Activated T-helper 1 cell treated with anti-CD3 and anti-CD28 coated beads, Interleukin-12 subunit alpha, Interleukin-12 subunit beta, Interleukin-2, Interleukin-4 antibody, amounts not matched to agents 30 ng/mL and 10 ng/mL and 1 ng/mL, durations not matched to agents 14 hours and 24 hours and 36 hours (primary cell): ENCODE measurements at places on chromosomes 2 and 18. TPM values are rescaled to one million over a fixed set of nuclear protein-coding genes. Genes with fewer than 3 reads are reported as not detected.

Gene ERICH2
- not detected in 2 replicates for total RNA-seq

Gene SERPINB5
- total RNA-seq, result not detected in 2 replicates

Gene LRRTM1
- not detected in 2 replicates for total RNA-seq

Gene UGT1A10
- total RNA-seq, result not detected in 2 replicates

Gene STAT4
- 57.4 and 62.1 TPM in 2 replicates for total RNA-seq

Gene R3HDM1
- 63.0 and 64.0 TPM in 2 replicates for total RNA-seq

Gene VAMP5
- total RNA-seq, result 31.7 and 40.0 TPM in 2 replicates

- DNase-seq, result peak; percentile 3
Observed at GRCh38 chr2:159285929-159286708, at the start of gene WDSUB1. Gene WDSUB1 (minus strand): TSS chr2:159286703. CDS start chr2:159283069, 3,634 bp downstream.

DNA sequence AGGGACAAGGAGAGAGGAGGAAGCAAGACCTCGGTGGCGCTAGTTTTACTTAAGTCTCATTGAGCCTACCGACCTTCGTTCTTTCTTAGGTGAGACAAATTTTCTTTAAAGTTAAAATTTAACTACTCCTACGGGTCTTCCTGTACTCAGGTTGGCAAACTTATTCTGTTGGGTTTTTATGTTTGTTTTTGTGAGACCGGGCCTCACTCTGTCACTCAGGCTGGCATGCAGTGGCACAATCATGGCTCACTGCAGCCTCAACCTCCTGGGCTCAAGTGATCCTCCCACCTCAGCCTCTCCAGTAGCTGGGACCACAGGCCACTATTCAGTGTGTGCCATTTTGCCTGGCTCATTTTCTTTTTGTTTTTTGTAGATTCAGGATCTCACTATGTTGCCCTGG lies 189.0 kb downstream of the TNS1 start:
- no peak for DNase-seq

GRCh38 chr2:37934591-37935513 lies 9.8 kb downstream of the RMDN2 start:
- DNase-seq, result no peak

DNA sequence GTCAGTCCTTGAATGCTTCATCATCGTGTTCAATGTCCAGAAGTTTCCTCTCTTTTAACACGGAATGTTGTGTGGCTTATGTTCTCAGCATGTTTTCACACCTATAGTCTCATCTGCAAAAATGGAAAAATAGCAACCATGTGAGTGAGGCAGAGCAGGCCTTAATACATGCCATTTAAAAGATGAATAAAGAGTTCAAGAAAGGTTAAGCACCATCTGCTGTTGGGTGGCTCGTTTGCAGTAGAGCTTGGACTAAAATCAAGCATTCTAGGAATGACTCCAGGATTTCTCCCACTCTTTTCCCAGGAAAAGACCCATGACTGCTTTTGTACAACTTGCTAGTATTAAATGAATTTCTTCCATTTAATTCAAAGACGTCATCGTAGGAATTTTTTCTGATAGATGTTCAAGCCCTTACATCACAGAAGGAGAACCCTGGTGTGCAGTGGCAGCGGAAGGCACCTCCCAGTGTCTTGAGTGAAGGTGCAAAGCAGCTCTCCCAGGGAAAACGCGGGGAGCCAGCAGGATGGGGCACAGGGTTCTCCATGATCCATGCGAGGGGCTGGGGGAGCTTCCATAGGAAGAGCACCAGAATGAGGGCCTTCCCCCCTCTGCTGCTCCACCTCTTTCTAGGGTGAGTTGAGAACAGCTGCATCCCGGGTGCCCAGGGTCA lies 9.6 kb downstream of the DCDC2C start:
- no peak for DNase-seq

GRCh38 chr2:236120141-236120601 lies 48.0 kb downstream of the GBX2 start:
- no peak for DNase-seq

DNA sequence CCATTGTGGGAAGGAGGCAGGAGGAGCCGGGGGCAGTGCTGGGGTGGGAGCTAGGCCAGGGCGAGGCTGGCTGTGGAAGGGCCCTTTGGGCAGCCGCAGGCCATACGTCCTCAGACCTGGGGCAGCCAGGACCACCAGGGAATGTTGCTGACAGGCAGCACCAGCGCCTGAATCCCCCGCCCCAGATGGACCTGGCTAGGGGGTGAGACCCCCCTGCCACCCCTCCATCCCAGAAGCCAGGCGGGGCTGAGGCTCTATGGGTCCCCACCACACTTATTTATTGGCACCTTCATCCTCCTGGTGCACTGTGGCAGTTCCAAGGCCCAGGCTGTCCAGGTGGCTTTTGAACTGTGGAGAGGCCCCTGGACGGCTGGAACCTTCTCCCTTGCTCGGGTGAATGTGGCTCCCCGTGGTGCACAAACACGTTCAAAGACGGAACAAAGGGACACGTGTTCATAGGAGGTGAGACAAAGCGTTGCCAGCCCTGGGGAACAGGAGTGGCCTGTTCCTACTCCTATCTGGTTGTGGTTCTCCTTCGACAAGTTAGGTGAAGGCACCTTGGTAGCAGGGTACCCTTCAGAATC lies 35.1 kb downstream of the RAMP1 start:
- no peak for DNase-seq

DNA sequence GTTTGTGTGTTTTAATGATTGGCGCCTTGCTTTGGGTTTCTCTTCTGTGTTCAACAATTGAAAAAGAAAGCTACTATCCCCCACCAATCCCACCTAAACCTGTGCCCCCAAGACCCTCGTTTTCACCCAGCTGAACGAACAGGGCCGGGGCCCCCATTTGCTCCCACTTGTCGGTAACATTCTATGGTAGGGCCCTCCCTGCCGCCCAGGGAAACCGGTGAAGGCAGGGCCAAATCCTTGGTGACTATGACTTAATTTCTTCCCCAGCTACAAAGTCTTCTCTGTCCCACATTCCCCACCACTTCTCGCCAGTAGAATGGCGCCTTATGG lies 598 bp upstream of the SNRNP200 start:
- no peak for DNase-seq

DNA sequence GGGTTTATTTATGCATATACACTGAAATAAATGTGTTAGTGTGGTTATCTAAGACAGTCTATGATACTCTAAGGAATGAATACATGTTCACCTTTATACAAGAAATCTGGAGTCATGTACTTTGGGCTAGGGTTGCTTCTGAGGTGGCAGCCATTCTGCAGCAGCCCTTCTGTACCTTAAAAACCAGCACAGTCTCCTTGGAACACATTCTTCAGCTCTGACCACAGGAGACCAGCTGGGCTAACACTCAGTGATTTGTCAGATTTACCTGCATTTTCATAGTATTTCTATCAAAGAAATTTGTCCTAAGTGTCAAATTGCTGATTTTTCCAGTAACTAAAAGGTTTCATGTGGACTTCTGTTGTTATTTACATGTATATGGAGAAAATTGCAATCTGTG lies 167.7 kb downstream of the CAMKMT start:
- DNase-seq, result no peak

GRCh38 chr18:10936176-10937053 lies 213.0 kb downstream of the PIEZO2 start:
- no peak for DNase-seq

- no peak for DNase-seq
Observed at GRCh38 chr2:26630669-26631360, 10.4 kb downstream of the CIB4 start.

- no peak for DNase-seq
Observed at GRCh38 chr2:72027426-72028161, 120.1 kb downstream of the CYP26B1 start.

DNA sequence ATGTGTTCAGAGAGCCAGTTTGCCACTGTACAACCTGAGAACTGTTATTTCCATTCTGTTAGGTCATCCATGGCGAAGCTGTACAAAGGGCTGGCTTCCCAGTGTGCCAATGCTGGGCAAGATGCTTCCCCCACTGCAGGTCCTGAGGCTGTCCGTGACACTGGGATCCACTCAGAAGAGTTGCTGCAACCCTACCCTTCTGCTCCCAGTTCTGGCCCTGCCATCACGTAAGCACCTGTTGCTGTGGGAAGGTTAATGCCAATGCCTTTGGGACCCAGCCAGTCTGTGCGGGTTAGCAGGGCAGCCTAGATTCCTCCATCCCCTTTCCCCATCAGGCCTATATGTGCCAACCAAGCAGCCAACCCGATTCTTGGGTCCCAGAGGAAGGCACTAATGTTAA lies 68.3 kb downstream of the ARHGEF33 start:
- no peak for DNase-seq

DNA sequence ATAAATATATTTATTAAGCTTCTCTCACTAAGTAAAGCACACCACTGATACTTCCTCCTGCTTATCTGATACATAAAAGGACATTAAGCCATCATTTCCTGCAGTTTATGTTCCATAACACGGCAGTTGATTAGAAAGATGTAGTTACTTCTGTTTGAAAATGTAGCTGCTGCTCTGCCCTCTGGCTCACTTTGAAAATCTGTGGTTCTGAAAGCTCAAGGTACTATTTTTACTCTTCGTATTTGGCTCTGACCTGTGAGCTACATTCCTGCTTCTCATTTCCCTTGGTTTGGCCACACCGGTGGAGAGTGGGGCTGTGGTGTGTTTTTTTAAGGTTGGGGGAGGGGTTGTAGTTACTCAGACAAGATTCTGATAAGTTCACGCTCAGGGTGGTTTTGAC lies 12.8 kb upstream of the TTN start:
- no peak for DNase-seq

GRCh38 chr2:136238286-136239078 lies 120.5 kb upstream of the CXCR4 start:
- DNase-seq, result peak; percentile 12

GRCh38 chr2:29082804-29083495 lies 8.6 kb upstream of the PCARE start:
- DNase-seq, result no peak

DNA sequence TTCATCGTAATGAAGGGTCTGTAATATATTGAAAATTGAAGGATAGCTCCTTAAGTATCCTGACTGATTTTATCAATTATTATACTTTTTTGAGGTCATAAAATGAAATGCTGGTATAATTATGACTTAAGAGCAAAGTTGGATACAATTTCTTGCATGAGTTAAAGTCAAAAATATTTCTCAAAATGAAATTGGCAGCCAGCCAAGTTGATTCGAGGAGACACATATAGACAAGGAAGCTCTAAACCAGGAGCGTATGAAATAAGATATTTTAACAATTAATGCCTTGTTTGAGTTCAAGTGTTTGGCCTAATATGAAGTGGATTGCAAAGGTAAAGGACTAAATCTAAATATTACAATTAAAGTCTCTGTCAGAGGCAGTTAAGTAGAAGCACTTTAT lies 260.4 kb upstream of the DSEL start:
- no peak for DNase-seq

DNA sequence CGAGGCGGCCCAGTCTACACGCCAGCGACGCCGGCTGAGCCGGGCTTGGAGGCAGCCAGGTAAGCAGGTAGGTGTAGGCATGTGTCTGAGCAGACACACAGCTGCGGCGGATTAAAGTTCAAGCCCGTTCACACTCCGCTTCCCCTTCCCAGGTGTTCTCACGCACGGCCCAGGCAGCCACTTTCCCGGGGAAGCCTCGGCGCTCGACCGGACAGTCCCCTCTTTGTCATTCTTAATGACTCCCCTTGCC lies 367 bp downstream of the TGFA start:
- no peak for DNase-seq

GRCh38 chr2:185610301-185610700 lies 128.3 kb upstream of the FSIP2 start:
- DNase-seq, result no peak

DNA sequence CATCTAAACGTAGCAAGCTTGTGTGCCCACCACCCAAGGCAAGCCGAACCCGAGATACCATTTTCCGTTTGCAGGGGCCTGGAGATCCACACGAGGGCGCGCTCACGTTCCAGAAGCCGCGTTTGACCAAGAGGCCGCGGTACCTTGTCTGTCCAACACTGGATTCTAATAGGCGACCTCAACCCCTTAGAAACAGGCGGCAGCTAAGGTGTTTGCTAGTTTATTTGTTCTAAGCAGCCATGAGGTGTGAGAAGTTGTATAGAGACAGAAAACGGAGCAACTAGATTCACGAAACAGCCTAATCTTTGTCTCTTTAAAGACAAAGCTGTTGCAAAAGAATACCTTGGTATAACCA lies 4.2 kb downstream of the HOXD11 start:
- no peak for DNase-seq

DNA sequence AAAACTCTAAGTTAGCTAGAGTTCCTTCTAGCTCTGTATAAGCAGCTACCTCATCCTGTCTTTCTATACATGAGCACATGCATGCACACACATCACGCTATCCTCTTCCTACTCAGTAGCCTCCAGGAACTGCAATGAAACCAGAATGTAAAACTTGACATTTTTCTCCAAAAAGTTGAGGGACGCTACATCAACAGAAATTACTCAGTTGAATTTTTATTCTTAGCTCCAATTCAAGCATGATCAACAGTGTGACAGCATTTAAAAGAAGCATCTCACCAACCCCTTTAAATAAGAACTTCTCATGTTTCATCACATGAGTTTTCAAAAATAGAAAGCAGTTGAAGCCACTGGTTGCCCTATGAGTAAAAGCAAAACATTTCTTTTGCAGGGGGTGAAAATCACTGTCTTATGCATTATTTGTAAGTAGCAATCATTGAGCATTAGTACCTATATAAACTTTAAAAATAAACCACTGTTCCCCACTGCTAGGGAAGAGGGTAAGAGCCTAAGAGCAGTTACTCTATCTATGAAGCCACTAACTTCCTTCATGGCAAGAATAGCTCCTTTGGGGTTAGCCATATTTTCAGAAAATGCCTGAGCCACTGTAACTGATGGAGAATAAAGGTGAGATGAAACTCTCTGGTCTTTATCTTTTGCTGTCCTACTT lies 77.9 kb upstream of the ARL5A start:
- no peak for DNase-seq

GRCh38 chr18:46222093-46222492 lies 117.9 kb downstream of the HAUS1 start:
- no peak for DNase-seq

GRCh38 chr2:203758841-203759689 lies 52.6 kb downstream of the CD28 start:
- DNase-seq, result no peak

DNA sequence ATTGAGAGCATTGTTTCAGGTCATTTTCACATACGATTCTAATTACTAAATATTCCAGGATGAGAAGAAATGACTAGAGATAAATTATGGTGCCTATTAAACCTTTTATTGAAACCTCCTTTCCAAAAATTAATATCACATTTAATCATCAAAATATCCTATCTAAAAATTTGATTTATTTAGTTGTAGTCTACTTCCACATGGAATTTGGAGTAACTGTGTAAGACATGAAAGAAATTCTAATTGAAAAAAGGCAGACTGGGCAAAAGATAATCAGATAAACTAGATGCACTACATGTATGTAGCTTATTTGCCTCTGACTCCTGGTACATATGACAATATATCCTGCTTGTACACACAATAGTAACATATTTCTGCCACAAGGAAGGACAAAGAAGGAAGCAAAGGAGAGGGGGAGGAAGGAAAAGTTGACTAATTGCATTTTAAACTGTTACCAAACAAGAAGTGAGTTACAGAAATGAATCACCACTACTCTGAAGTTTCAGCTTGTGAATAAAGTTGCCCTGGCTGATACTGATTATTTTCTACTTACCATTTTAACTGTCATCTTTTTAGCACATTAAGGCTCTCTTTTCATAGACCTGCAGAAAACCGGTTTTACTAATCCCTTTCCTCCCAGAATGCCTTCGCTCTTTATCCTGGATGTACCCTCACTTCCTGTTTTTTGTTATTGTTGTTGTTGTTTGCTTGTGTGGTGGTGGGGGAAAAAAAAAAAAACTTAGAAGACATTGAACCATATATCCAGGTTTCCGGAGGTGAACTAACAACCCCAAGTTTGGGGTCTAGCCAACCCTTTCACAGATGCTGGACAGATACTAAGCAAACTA lies 28.4 kb downstream of the NRXN1 start:
- no peak for DNase-seq

- DNase-seq, result no peak
Observed at GRCh38 chr2:6231166-6231565, 539.0 kb downstream of the SOX11 start.
